ENCODE measurements at places on chromosomes 3 and 15. TPM values are rescaled to one million over a fixed set of nuclear protein-coding genes. Genes with fewer than 3 reads are reported as not detected.

PLA2G4E gene
- under 0.01 TPM for total RNA-seq

SLC51A gene
- not detected for total RNA-seq

GOLGA6L6 gene
- total RNA-seq, result not detected

CPA3 gene
- total RNA-seq, result not detected

XXYLT1 gene
- total RNA-seq, result 17.0 TPM

ATP13A5 gene
- total RNA-seq, result not detected

IGF1R gene
- total RNA-seq, result 49.0 TPM

C2CD4A gene
- not detected for total RNA-seq

TM4SF4 gene
- total RNA-seq, result 0.15 TPM

LRRC34 gene
- 7.9 TPM for total RNA-seq

TTC21A gene
- 6.1 TPM for total RNA-seq

CHRNA7 gene
- not detected for total RNA-seq

GSK3B gene
- 33.7 TPM for total RNA-seq

FAM162A gene
- 25.6 TPM for total RNA-seq

AGBL1 gene
- total RNA-seq, result not detected

All from smooth muscle cell of trachea (primary cell).